Stimulated activated CD4-positive, alpha-beta T cell treated with anti-CD3 and anti-CD28 coated beads, Interleukin-1b, Interleukin-23, amount 100 ng/mL, for 4 hours (primary cell): ENCODE measurements at places on chromosomes 5 and 9.

GRCh38 chr9:89731262-89732182 lies 126.7 kb downstream of the GADD45G start:
- DNase-seq = no peak

DNA sequence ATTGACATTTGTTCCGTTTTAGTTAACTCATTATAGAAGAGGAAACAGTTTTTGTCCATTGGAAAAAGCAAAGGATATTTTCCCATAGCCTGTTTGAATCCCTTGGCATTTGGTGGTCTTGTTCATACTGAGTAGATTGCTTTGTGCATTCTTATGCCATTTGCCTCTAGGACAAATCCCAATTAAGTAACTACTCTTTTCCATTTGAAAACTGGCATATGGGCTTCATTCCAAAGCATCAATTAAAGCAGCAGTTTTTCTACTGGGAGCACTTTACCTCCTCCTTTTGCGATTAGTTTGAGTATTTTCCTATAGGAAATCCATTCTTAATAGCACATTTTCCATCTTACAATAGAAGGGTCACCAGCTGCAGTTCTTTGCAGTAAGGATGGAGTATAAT lies 31.2 kb downstream of the GPR21 start:
- DNase-seq = no peak

- DNase-seq = no peak
Observed at GRCh38 chr5:5764246-5764645, 341.8 kb downstream of the ICE1 start.

- no peak for DNase-seq
Observed at GRCh38 chr5:178548746-178549145, 41.4 kb downstream of the COL23A1 start.

- DNase-seq = no peak
Observed at GRCh38 chr5:1109542-1110306, 2.1 kb downstream of the SLC12A7 start.

DNA sequence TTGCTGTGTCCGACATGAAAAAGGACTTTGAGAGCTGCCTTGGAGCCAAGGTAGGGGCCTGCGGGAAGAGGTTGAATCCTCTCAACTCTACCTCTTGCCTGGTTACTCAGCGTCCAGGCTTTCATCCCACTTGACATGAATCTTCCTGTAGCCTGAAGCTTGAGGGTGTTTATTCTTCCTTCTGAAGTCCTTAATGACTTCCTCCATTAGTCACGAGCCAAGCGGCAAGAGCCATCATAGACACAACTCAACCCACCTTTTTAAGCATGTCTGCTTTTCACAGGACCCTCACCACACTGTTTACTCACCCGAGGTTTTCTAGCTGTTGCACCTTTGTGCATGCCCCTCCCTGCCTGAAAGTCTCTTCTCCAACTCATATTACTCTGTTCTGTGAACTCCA lies 40.2 kb downstream of the ACO1 start:
- no peak for DNase-seq

DNA sequence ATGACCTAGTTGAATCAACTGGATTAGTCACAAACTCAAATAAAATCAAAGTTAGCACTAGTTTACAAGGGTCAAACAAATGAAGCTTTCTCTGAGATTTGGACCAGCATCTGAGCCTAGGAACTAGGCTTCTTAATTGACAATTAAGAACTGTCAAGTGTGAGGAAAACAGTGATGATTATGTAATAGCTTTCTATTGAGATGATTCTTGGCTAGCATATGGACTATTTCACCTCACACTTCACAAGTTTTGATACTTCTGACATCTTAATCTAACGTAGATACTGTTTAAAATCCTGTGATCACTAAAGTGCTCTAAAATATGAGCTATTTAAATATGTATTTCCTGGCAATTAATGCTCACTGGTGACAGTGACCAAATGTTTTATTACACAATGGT lies 542.9 kb downstream of the EFNA5 start:
- no peak for DNase-seq

DNA sequence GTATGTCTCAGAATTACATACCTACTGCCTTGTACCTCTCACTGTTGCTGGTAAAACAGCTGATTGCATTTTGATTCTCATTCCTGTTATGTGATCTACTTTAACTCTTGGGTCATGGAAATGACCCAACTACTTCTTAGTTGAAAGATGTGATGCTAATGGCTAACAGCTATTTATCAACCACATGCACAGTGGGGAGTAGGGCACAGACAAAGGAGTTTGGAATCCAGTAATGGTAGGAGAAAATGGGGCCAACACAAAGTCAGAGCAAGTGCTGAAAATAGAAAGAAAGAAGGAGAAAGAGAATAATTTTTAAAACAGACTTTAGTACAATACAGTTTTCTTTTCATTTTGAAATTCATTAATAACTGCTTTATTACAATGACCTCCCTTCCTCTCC lies 241.0 kb downstream of the PTPRD start:
- no peak for DNase-seq

DNA sequence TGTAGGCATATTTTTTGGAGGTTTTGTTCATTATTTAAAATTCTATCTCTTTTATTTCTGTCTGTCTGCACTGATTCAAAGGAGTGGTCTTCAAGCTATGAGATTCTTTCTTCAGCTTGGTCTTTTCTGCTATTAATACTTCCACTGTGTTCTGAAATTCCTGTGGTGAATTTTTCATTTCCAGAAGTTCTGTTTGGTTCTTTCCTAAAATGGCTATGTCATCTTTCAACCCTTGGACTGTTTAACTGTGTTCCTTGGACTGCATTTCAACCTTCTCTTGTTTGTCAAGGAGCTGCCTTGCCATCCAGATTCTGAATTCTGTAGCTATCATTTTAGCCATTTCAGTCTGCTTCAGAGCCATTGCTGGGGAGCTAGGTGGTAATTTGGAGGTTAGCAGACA lies 76.3 kb downstream of the CERT1 start:
- DNase-seq = no peak

DNA sequence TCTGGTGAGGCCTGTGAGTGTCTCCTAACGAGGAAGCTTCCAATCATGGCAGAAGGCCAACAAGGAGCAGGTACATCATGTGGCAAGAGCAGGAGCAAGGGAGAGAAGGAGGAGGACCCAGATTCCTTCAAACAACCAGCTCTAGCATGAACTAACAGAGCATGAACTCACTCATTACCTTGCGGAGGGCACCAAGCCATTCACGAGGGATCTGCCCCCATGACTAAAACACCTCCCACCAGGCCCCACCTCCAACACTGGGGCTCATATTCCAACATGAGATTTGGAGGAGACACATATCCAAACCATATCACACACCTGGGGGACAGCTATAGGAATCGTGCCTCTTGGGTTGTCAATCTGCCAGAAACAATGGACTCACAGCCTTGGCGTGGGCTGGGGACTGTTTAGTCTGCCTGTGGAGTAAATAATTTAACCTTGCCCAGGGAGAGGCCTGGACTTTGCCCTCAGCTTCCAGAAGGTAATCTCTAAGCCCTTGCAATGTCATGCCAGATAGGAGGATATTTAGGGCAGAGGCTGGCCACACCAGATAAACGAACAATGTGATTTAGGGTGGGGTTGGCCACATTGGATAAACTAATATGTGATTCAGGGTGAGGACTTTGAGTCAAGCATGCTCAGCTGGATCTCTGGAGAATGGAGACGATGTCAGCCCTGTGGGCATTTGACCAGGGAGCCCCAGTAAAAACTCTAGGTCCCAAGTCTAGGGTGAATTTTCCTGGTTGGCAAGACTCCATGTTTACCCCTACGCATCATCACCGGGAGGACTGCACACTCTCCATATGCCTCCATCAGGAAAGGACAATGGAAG lies 13.6 kb upstream of the VDAC1 start:
- no peak for DNase-seq

DNA sequence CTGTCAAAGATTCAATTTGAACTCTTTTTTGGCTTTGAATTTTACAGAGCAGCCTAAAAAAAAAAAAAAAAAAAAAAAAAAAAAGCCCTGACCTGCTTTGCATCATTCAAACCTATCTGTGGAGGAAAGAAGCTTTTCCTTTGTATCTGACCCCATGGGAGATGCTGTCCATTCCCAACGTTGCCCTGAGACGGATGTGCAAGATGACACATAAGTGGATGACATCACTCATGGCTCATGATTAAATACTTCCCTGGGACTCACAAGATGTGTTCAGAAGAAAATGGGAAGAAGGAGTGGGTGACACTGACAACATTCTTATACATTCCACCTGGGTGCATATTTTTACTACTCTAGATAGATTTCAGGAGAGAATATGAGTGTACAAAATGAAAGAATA lies 245.7 kb upstream of the ELAVL2 start:
- DNase-seq = no peak

- no peak for DNase-seq
Observed at GRCh38 chr5:74422671-74423070, 217.9 kb downstream of the ENC1 start.

GRCh38 chr9:81559197-81559596 lies 130.2 kb downstream of the TLE1 start:
- DNase-seq = no peak

DNA sequence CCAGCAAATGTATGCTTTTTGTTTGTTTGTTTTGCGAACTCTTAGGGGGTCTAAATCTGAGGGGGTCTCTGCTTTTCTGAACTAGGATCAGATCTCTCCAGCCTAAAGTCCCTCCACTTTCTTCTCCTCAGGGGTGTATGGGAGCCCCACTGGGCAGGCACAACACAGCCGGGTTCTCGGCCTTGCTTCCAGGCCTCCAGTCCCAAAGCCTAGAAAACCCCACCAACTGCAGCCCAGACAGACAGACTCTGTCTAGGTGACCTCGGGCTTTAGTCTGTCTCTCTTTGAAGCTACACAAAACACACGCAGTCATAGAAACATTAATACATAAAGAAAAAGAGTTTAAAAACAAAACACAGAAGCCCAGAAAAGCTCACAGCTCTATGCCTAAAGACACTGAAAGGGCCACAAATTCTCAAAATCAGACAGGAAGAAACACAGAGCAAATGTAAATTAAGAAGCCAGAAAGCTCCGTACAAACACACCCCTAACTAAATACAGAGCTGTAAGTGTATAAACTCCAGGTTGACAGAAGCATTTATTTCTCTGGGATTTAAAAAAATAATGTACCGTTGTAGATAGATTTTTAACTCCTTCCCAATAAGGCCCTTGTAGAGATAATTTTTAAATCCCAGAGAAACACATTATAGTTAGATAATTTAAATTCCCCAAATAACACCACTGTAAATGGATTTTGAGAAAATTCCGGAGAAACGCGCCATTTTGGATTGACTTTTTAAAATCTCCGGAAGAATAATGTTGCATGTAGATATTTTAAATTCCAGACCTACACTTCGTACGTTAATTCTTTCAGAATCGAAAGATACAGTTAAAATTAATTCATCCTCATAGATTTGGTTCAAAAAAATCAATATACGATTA lies 2.0 kb downstream of the PITX1 start:
- DNase-seq = no peak

GRCh38 chr9:20119566-20119965 lies 330.7 kb upstream of the SLC24A2 start:
- no peak for DNase-seq

DNA sequence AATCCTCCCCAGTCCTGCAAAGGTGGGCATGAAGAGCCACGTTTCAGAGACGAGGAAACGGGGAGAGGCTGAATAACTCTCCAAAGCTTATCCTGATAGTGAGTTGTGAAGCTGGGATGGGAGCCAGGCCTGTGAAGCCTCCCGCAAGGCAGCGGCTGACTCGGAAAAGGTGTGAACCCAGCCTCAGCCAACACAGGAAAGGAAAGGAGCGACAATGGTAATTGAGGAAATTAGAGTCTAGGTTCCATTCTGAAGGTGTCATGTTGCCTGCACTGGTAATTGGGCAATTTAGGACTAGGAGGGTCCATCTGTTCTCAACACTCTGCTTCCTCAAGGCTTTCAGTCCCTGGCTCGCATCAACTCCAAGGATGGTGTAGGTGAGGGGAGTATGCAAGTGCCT lies 83.4 kb downstream of the LIFR start:
- DNase-seq = no peak

- no peak for DNase-seq
Observed at GRCh38 chr9:89667726-89668125, 62.9 kb downstream of the GADD45G start.

DNA sequence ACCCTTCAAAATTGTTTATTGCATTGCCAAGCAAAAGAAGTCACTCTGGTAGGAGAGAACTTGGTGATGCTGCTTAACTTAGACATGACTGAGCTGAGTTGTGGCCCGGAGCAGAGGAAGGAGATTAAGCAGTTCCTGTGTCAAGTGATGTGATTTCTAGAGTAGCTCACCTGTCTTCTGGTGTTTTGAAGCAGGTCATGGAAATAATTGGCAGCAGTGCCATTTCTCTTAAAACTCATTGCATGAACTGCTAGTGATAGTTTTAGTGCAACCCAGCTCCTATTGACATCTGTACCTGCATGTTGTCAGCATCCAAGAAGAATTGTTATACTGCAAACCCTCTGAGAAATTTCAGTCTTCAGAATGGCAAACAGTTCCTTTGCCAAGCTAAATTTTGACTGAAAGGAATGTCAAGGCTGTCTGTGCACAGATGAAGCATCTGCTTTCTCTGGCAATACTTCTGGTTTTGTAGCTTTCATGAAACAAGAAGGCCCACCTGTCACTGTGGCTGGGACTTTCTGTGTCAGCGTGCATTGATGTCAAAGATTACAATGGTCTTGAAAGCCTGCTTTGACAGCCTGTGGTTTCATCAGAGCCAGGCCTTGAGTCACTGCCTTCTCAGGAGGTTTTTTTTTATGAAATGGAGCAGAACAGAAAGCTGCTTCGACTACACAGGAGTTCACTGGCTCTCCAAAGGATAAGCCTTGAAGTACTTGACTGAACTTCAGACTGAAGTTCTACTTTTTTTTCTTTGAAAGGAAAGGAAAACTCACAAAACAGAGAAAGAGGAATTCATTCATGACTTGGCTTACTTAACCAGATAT lies 90.6 kb downstream of the RALGPS1 start:
- DNase-seq = peak; percentile 36

DNA sequence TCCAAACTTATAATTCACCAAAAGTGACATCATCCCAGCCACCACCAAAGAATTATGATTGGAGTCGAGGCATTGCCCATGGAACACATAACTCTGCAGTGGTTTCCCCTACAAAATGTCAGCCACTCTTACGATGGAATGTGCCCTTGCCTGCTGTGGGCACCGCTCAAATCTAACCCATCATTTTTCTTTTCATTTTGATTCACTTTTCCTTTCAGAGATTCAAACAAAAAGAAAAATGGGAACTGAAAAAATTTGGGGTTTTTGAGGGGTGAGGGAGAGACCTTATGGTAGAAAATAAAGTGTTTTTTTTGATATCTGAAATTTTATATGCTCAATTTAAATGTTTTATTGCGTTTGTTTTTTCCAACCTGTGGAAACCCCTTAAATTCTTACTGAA lies 28.1 kb downstream of the SMARCA2 start:
- no peak for DNase-seq

GRCh38 chr5:38680094-38680825 lies 123.8 kb upstream of the LIFR start:
- no peak for DNase-seq
